Stimulated activated CD8-positive, alpha-beta memory T cell treated with anti-CD3 and anti-CD28 coated beads, Interleukin-4, amount 100 ng/mL, for 1 hour (primary cell): ENCODE measurements at places on chromosomes 6 and 20.

DNA sequence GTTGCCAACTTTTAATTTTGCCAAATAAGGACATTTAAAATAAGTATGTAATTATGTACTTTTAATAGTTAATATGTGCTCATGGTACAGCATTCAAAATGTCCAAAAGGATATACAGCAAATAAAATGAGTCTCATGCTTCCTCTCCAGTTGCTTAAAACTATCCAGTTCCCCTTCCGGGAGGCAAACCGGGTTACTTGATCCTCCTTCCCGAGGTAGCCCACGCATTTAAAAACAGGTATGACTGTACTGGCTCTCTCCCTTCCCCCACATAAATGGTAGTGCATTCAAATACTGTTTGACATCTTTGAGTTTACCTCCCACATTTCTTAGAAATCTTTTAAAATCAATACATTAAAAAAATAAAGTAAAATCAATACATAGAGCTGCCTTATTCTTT lies 66.4 kb downstream of the PHF20 start:
- no peak for DNase-seq

- no peak for DNase-seq
These were observed 137.9 kb upstream of the NEDD9 start for GRCh38 chr6:11370191-11371018.

DNA sequence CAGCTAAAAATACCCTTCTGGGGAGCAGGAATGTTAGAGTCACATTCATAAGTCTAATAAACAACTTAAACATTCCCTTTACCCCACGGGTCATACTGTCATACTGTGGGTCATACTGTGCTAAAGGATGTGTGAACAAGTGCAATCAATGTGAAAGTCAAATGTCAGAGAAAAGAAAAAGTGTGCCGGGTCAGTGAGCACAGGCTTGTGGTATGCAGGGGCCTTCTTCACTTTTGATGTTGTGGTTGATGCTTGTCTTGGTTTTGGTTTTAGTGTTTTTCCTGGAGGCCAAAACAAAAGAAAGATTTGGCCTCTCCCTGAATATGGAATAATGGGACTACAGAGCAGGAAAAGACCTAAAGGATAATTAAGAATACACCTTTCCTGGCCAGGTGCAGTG lies 267.9 kb upstream of the PLN start:
- no peak for DNase-seq

DNA sequence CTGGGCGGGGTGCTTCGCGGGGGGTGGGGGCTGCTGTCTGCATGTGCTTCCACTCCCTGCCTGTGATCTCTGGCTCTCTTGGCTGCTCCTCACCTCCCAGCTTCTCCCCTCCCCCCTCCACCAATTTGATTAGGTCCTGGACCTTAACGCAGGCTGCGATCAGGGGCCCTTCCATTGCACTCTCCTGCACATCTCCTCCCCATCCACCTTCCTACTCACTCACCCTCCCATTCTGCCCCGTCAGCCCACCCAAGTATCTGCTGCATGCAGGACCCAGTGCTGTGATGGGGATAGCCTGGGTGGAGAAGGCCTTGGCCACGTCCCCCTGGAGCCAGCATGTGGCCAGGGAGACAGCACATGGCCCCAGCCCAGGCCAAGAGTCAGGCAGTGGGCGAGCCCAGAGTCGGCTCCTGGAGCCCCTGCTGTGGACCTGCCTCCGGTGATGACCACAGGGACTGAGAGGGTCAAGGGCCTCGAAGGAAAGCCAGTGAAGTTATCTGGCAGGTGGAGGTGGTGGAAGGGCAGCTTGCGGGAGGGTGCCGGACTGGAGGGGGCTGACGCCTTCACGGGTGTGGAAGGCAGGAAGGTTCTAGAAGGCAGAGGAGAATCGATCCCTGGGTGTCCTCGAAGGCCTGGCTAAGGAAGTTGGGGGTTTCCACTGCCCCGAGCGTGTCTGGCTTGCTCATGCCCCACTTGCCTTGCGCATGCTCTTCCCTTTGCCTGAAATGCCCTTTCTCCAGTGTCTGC lies 40.7 kb downstream of the SRC start:
- no peak for DNase-seq

DNA sequence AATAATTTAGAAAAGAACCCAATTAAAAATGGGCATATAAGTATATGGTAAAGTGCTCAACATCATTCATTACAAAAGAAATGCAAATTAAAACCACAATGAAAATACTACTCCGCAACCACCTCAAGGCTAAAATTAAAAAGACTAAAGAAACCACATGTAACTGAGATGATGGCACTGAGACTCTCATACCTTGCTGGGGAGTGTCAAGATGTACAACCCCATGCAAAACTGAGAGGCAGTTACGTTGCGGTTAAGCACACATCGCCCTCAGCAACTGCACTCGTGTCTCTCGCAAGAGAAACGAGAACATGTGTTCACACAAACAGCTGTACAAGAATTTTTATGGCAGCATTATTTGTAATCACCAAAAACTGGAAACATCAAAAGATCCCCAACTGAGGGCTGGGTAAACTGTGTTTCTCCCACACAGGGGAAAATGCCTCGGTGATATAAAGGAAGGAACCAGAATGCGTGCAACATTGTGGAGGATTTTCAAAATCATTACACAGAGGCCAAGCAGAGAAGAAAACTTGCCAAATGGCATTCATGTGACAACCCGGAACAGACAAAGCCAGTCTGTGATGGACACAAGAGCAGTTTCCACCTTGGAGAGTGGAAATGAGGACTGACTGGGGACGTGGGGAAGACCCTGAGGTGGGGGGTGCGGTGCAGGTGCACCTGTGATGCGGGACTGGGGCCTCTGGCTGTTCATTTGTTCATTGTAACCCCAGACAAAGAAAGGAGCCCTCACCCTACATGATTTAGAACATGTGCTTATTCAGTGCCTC lies 144.9 kb downstream of the WDR27 start:
- DNase-seq: no peak

DNA sequence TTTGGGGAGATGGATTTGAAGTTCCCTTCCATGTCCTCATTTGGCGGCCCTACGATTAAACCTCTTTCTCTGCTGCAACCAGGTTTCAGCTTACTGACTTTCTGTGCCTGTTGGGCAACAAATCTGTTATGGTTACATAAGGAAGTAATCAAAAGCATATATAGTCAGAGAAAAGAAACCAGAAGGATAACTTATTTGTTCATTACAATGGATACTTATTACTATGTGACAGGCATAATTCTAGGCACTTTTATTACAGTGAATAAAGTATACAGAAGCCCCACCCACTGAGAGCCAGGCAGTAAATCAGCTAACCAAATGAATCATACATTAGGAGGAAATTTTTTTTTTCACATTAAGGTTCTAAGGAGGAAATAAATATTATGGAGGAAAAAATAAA lies 9.6 kb upstream of the TRIM31 start:
- DNase-seq: no peak

DNA sequence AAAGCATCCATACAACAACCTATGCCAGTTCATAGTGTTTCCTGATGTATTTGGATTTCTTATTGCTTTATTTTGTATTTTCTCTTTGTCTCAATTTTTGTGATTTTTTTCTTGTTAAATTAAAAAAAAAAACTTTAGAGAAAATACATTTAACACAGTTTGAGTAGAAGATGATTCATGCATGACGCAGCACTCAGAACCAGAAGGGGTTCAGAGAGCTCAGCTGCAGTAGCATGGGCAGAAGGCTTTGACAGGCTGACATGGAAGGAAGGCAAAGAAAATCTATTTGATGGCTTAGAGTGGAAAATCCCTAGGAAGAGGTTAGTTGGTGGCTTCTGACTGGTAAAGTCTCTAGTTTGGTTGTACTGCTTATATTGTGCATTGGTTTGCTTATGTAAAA lies 207.2 kb upstream of the STXBP5 start:
- no peak for DNase-seq

DNA sequence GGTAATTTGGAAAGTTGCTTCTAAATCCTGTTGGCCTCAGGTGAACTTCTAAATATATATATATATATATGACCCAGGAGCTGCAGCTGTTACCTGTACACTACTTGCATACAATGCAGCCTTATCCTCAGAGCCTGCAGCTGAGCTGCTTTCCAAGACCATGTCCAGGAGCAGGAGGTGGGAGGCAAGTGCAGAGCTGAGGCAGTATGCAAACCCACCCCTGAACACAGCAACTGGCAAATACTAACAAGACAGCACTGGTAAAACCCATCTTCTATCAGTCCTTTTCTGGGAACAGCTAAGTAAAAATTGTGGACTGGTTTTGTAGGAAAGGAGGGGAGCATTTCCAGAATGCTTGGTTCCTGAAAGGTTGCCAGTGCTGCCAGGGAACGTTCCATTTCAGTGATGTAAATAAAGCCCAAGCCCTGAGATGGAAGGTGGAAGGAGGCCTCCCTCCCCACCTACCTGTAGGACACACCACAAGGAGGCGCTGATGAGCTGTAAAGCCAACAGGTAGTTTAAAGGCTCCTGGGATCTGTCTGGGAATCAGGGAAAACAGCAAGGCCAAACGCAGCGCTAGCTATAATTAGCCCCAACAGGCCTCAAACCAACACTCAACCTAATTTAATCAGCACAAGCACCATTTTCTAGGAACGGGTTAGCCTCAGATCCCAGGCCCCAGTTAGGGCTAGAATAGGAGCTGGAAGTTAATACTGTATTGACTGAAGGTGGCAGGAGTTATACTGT lies 93.8 kb upstream of the MAP7 start:
- peak; percentile 70 for DNase-seq

- DNase-seq: no peak
These were observed 640 bp downstream of the NFS1 start for GRCh38 chr20:35698298-35699126.

DNA sequence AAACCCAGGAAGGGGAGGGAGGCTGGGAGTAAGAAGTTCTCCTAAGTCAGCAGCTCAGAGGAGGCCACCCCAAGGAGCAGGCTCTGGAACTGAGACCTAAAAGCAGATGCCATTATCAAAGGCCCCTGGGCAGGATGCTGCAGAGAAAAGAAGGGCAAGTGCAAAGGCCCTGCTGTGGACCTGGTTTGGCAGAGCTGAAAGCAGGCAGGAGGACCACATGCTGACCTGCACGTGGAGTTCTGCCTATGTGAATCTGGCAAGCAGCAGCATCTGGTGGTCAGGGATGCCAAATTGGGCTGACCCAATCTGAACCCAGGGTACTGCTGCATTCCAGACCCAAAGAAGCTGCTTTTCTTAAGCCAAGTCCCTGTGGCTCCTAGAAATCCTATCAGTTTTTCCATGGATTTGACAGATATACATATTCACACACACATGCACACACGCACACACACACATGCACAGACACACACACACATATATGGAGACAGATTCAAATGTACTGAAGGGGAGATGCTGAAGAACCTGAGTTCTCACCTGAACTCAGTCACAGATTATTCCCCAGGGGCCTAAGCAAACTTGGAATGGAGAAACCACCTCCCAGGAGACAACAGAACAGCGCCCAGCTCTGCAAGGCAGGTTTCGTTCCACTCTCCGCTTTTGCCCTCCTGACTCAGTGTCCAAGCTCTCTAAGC lies 119.9 kb downstream of the FOXA2 start:
- DNase-seq: no peak

GRCh38 chr6:41720783-41721182 lies 14.6 kb downstream of the TFEB start:
- no peak for DNase-seq

DNA sequence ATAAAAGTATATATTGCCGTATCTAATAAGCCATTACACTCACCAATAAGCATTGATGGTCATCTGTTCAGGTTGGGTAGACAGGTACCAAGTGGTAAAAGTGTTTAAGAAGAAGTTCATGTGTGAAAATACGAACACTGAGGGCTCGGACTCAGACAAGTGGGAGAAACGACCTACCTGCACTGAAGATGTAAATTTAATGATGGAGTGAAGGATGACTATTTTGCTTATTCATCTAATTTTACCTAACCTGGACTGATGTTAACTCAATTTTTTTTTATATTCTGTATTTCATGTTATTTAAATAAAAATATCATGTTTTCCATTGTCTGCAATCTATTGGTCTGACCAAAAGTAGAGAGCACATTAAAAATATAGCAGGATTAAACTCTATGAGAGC lies 469.1 kb upstream of the BTBD3 start:
- DNase-seq: no peak

- no peak for DNase-seq
These were observed 7.7 kb upstream of the AIF1 start for GRCh38 chr6:31607317-31607716.

GRCh38 chr6:150276937-150277742 lies 91.7 kb upstream of the IYD start:
- DNase-seq: no peak

DNA sequence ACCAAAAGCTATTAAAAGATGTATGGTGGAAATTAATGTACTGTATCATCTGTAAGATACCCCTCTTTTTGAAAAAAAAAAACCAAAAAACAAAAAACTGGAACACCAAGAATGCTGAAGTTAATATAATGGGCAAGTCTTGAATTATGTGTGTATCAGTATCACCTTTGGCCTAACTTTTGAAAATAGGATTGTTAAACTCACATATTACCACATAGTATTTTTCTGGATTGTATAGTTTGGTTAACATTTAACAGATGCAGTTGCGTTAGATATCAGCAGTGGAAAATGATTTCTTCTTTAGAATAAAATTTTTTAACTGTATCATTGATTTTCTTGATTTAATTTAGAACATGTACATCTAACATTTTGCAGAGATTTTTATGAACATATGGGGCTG lies 118.5 kb downstream of the LRRC1 start:
- DNase-seq: no peak

- DNase-seq: no peak
These were observed 28.7 kb downstream of the FKBP1A start for GRCh38 chr20:1364106-1364505.

DNA sequence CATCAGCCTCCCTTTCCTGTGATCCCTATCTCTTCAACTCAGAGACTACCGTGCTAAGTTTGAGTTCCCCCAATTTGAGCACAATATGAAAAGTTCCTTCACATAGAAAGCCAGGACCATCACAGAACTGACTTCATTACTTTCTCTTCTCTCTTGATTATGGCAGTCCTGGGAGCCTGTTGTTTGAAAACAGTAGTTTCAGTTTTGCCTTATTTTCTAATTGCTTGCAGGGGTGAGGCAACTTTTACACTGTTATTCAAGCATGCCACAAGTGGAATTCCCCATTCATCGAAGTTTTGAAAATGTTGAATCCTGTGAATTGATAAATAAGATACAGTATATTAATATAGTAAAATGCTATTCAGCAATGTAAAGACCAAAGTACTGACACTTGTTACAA lies 569.7 kb upstream of the MARCKS start:
- DNase-seq: no peak

DNA sequence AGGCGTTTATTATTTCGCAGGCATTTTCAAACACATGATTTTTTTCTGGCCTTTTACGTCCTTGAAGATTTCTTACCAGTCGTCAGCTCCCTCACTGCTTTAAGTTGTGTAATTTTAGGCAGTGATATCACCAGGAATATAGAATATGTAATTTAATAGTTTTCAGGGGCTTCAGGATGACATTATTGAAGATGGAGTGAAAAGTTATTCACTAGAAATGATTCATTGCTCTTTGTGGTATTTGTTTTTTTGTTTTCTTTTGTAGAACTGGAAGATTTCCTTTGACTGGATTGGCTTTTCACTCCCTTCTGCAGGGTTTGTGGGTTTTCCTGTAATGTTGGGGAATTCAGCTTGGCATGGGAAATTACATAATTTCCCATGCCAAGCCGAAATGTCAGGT lies 2.0 kb downstream of the LRRC1 start:
- no peak for DNase-seq

- no peak for DNase-seq
These were observed 12.0 kb downstream of the PLAGL2 start for GRCh38 chr20:32195581-32195980.

- no peak for DNase-seq
These were observed 248.8 kb downstream of the SOD2 start for GRCh38 chr6:159444056-159444760.
